ENCODE measurements at places on chromosomes 16 and 17. TPM values are rescaled to one million over a fixed set of nuclear protein-coding genes. Genes with fewer than 3 reads are reported as not detected.
A peak's percentile ranks its signal among the peaks of the same experiment; 100 is the strongest.

DNA sequence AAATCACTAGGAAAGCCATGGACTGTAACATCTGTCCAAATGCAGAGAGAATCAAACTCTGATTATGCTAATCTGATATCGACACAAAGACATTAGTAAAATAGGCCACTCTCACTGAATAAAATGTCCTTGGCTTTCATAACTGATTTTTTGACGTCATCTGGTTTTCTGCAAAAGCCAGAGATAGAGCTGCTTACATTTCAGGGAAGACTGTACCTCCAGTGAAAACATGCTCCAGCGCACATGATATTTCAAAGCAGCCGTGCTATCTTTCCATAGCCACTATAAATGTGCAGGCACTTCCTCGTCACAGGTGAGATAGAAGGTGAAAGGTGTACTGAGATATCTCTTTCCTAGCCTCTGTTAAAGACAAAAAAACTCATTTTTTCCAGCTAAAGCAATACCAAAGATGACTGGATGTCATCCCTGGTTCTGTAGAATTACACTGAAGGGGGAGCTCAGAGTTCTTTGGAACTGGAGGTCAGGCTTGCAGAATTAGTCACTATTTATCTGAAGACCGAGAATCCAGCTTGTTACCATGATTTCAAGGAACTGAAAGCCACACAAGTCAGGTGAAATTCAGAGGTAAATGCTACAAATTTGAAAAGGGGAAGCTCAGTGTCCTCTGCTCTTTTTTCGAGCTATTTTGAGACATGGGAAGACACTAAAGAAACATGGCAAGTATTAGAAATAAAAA lies 249.5 kb downstream of the CA10 start:
- no peak for DNase-seq

- DNase-seq, result no peak
Observed at GRCh38 chr16:88596483-88596882, 26.3 kb downstream of the ZC3H18 start.

GRCh38 chr17:36095992-36096391 lies 6.0 kb upstream of the CCL3 start:
- DNase-seq, result no peak

- no peak for DNase-seq
Observed at GRCh38 chr16:74999219-74999608, 390 bp downstream of the ZNRF1 start.

GRCh38 chr17:50708050-50709000 lies 611 bp upstream of the ANKRD40 start:
- DNase-seq, result no peak

- no peak for DNase-seq
Observed at GRCh38 chr17:13127921-13128602, 110.2 kb upstream of the ELAC2 start.

- no peak for DNase-seq
Observed at GRCh38 chr16:88400186-88400585, 17.4 kb downstream of the ZNF469 start.

DNA sequence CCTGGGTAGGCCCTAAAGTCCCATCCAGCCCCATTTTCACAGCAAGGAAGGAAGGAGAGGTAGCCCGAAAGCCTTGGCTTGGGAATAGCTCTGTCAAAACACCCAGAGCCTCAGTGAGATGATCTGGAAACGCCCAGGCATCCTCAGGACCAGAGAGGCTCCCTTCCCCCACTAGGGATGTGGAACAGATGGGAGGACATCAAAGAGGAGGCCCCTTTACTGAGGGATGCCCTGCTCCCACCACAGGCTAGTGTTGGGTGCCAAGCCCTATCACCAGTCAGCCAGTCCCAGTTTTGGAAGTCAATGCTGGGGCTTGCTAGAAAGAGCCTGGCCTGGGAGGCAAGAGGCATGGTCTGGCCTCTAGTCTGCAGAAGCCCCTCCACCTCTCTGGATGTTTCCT lies 4.7 kb downstream of the TPPP3 start:
- DNase-seq, result no peak

DNA sequence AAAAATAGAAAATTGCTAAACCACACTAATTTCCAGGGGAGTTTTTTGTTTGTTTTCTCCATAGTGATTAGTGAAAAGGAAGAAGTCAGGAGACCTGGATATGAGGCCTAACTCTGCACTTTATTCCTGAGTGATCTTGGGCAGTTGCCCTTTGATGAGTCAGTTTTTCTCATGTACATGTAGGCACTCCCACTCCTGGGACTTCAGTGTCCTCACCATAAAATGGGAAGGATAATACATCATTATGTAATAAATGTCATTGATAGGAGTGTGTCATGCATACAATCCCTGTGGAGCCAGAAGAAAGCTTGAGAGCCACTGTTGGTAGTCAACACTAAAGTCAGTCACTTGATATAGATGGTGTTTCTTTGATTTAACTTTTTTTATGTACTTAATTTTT lies 32.5 kb downstream of the WIPF2 start:
- DNase-seq, result peak; percentile 85

DNA sequence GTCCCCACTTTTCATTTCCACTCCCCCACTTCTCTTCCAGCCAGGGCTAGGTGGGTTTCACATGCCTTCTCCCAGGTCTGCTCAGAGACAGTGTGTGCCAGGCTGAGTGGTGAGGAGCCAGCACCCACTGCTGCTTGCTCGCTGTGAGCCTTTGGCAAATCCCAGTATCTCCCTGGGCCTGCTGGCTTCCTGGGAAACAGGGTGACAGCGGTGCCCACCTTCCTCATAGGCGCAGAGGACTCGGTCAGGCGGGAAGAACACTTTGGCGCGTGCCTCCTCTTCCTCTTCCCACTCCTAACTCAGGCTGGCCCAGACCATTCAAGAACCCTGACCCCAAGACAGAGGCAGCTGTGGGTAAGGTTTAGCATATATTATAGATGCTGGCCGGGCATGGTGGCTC lies 456 bp upstream of the PRSS53 start:
- DNase-seq, result no peak

DNA sequence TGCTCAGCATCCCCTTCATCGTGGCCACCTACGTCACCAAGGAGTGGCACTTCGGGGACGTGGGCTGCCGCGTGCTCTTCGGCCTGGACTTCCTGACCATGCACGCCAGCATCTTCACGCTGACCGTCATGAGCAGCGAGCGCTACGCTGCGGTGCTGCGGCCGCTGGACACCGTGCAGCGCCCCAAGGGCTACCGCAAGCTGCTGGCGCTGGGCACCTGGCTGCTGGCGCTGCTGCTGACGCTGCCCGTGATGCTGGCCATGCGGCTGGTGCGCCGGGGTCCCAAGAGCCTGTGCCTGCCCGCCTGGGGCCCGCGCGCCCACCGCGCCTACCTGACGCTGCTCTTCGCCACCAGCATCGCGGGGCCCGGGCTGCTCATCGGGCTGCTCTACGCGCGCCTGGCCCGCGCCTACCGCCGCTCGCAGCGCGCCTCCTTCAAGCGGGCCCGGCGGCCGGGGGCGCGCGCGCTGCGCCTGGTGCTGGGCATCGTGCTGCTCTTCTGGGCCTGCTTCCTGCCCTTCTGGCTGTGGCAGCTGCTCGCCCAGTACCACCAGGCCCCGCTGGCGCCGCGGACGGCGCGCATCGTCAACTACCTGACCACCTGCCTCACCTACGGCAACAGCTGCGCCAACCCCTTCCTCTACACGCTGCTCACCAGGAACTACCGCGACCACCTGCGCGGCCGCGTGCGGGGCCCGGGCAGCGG lies 3.2 kb downstream of the UTS2R start:
- DNase-seq, result no peak

Gene SLC2A4
- under 0.01 TPM for total RNA-seq

Gene KLHL10
- 0.18 TPM for total RNA-seq

Gene FOXC2
- 1.1 TPM for total RNA-seq

Gene GPR139
- total RNA-seq, result not detected

All from IMR-90 (cell line).